ENCODE measurements at places on chromosomes 6 and 20.

DNA sequence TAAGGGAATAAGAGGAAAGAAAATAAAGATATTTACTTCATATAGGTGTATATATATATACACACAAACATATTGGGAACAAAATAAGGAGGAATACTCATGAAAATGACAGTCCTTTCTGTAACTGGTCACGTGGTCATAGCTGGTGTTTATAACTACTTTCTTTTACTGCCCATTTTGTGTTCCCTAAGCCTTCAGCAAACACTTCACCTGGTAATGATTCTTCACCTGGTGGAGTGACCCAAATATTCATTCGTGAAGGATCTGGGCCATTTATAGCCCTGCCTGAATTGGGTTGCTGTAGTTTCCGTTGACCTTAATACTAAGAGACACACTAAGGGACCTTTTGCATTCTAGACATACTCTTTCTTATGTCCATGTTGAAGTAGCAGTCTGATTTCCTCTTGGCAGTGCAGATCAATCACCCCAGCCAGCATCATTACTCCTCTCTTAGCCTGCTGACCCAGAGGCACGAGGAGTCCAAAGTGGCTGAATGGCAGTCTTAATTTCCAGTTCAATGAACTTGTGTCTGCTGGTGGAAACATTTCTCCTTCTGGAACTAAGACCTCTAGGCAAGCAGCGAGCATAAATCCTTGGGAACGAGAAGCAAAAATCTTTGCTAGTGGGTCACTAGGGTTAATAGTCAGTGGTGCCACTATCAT is 39.9 kb upstream of the IYD start:
- DNase-seq, result no peak

- DNase-seq, result no peak
Observed at GRCh38 chr20:19677336-19677735, 80.7 kb upstream of the RIN2 start.

DNA sequence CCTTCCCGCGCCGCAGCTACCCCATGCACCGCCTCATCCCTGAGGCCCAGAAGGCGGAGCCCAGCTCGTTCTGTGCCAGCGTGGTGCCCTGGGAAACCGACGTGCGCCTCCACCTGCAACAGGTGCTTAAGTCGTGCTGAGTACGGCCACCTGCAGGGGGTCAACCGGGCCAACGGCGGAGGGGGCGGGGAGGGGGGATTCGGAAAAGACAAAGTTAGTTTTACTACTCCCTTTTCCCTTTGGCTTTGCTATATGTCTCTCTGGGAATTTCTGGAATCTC is 168.9 kb downstream of the CDK19 start:
- DNase-seq, result no peak

GRCh38 chr6:81049425-81050042 is 702.9 kb downstream of the TENT5A start:
- peak; percentile 32 for DNase-seq

DNA sequence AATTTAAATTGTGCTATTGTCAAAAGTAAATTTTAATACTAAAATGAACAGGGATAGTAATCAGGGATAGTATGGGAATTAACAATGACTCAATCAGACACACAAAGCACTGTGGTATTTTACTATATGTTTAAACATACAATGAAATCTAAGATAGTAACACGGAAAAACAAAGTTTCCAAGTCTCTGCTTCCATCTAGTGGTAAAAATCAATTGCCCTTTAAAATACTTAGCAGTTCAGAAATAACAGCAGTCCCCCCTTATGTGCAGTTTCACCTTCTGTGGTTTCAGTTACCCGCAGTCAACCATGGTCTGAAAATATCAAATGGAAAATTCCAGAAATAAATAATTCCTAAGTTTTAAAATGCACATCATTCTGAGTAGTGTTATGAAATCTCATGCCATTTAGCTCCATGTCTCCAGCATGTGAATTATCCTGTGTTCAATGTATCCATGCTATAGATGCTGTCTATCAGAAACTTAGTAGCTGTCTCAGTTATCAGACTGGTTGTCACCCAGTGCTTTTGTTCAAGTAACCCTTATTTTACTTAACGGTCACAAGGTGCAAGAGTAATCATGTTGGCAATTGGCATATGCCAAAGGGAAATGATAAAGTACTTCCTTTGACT is 58.5 kb downstream of the AHI1 start:
- DNase-seq, result peak; percentile 46

- no peak for DNase-seq
Observed at GRCh38 chr20:43341511-43341910, 116.2 kb upstream of the SRSF6 start.

- peak; percentile 90 for DNase-seq
Observed at GRCh38 chr6:109428889-109429477, 11.4 kb downstream of the PPIL6 start.

DNA sequence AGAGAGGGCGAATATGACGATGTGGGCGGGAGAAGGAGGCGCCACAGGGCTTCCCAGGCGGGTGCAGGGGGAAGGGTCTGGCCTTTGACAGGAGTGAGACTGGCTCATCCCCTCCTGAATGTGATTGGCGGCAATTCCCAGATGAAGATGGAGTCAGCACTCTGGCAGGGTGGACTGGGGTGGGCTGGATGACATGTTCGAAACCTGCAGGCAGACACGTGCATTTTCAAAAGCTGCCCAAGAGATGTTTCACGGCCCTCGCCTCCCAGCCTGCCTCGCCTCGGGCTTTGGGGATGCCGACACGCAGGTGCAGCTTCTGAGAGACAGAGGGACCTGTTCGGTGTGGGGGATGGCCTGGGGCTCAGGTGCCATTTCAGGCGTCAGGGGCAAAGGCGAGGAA is 66.8 kb upstream of the AFDN start:
- no peak for DNase-seq

GRCh38 chr6:107661291-107661690 is 162.8 kb downstream of the SCML4 start:
- no peak for DNase-seq

DNA sequence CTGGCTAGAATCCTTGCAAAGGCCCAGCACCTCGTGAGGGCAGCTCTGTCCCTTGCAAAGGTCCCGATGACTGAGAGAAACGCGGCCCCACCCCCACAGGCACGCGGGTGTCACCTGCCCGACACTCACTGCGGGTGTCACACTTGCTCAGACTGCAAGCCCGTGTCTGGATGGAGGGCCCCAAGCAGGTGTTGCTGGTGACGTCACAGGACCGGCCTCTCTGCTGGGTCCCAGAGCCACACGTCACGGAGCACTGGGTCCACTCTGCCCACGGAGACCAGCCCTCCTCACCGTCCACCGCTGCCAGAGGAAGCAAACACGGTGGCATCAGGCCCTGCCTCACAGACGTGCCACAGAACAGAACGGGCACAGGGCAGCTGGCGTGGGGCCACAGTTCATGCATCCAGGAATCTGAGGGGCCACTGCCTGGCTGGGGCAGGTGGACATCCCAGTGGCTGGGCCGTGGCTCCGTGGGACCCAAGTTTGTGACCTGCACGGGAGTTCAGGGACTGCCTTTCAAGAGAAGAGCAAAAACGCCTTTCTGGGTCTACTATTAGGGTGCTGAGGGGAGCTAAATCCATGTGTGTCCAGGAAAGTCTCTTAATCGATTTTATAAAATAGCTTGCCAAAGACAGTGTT is 16.0 kb downstream of the THBS2 start:
- DNase-seq, result no peak

GRCh38 chr20:2865630-2866029 is 7.7 kb upstream of the PTPRA start:
- no peak for DNase-seq

DNA sequence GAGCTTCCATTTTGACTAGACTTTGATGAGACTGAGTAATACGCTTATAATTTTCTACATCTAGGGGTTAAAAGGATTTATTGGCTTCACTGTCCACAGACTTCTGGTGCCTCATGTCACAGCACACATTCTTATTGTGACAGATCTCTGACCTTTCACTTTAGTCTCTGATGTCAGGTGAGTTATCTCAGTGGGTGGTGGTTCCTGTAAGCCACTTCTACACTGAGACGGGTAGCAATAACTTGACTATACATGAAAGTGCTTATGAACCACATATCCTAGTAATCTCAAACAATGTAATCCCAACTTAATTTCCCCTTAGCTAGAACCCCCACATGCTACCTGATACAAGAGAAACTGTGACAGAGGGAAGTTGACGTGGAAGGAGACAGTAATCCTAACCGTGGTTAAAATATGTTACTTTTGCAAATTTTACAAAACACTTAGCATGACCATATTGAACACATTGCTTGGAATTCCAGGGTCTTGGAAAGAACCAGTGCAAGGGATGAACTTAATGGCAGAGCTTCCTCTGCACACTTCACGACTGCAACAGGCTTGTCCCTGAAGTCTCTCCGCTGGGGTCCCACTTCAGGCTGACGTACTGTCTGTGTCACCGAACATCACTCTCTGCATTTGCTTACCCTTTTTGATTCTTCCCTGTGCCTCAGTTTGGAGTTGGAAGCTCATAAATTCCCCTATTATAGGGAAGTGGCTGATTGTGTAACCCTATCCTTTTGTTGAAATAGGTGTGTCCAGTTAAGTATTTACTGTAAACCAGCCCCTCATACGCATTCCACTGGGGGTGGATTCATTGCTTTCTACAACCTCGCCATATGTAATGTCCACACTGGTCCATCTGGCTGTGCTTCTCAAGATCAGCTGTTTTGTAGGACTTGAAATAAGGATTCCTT is 6.4 kb upstream of the TRIM40 start:
- no peak for DNase-seq

GRCh38 chr6:42260972-42261371 is 43.3 kb upstream of the MRPS10 start:
- DNase-seq, result peak; percentile 25

DNA sequence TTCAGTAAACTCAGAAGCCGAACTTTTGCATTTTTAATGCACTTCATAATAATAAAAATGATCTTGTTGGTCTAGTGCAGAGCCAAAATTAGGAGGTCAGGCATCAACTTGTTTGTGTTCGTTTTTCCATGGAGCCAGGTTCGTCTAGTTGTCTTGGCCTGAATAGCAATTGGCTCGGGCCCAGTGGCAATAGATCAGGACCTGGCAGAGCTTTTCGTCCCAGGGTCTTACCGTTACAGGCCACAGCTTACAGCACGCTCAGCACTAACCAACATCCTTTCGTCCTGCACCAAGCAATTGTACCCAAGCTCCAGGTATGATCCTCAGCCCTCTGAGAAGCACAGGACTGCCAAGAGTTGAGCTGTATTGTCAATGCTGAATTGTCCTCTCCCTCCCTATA is 240.5 kb upstream of the PLN start:
- no peak for DNase-seq

DNA sequence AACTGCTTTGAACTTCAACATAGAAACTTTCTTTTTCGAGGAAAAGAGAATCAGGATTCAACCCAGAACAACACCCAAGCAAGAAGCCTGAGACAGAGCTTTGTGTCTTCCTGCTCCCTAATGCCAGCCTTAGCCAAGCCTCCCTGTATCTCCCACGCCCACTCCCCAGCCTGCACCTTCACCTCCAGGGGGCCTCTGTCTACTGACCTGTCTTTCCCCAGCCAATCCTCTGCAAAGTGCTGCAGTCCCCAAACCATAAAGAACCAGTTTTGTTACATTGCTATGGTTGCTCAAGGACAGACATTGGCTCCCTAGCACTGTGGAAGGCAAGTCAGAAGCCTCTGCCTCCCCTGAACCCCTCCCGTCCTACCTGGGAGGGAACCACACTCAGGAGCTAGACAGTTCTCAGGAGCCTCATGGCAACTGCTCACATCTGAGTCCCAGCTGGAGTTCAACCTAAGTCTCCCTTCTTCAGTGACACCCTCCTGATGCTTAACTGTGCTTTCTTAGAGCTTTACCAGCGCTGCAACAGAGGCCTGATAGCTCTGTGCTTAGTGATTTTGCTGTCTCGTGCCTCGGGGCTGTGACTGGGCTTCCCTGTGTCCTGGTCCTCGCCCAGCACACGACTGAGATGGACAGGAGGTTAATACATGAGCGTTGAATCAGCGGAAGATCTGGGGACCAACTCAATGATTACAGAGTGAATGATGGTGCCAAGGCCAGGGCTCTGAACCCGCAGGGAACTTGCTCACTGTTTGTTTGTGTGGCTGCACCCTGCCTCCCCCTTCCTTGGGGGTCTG is 101.5 kb upstream of the DUSP22 start:
- DNase-seq, result no peak

GRCh38 chr6:150929416-150929815 is 63.9 kb downstream of the MTHFD1L start:
- no peak for DNase-seq

DNA sequence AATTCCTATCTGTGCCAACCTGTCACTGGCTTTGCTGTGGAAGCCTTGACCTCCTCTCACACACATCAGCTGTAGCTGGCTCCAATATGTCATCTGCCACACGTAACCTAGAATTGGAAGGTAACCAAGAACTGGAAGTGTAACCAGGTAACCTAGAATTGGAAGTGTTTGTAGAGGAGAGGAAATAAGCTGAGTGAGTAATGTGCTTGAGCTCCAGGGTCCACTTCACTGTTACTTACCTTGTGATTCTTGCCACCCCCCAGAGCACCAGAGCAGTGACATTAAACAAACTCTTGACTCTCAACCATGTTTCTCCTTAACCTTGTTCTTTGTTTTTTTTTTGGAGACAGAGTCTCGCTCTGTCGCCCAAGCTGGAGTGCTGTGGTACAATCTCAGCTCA is 350.5 kb downstream of the NRN1 start:
- DNase-seq, result no peak

DNA sequence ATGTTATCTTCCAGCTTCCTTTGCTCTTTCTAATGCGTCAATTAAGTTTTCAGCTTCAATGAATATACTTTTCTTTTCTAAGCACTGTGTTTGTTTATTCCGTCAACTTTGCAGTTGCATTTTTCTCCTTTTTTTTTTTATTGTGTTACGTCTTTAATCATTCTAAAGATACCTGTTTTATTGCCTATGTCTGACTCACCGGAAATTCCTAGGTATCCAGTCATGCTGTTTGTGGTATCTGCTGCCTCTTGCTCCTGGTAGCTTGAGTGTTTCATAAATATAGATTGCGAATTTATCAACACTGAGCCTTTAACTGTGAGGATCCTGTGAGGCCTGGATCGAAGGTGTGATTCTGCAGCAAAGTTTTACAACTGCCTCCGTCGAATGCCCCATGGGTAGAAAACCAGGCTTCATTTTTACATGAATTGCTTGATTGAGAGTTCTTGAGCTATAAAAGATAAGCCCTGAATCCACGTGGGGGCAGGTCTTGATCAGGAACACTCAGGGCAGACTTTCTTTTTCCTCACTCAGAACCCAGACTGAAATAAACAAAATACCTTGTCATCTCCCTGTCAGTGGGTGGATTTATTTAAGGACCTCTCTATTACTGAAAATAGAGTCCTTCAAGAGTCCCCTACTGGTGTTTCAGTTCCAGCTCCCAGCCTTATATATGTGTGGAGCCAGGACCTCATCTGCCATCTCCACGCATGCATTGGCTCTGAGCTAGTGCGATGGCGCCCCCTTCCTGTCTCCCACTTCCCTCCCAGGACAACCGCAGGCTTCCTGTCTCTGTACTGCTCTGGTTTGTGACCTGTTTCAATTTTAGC is 60.1 kb upstream of the LRRC1 start:
- peak; percentile 78 for DNase-seq

DNA sequence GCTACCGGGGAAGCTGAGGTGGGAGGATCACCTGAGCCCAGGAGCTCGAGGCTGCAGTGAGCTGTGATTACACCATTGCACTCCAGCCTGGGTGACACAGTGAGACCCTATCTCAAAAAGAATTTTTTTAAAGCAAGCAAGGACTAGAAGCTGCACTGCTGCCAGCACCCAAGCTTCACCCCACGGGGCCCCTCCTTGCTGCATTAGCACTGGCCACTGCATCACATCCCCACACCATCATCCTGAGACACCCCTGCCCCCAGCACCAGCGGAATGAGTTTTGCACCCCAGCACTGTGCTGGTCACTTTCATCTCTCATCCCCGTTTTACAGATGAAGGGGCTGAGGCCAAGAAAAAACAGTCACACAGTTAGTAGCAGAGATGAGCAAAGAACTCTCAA is 30.9 kb downstream of the TBC1D7 start:
- no peak for DNase-seq

- peak; percentile 61 for DNase-seq
Observed at GRCh38 chr6:141541581-141542324, 591.0 kb upstream of the GJE1 start.
